T-helper 1 cell (primary cell): ENCODE measurements at places on chromosomes 12 and 14.

DNA sequence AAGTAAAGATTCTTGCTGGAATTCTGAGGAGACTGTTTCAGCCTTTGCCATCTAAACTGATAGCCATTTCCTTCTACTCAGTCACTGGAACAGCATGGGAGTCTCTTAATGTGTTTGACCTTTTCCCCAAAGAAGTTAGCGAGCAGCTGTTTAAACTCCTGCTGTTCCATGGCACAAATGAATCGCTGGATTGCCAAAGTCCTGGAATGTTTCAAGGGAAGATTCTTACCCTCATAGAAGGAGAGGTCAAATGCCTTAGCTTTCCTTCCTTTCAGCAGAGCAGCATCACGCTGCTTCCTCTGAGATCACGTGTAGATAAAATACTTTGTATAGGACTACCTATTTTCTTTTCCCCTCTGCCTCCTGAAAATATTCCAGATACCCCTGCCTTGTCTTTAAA lies 10.5 kb upstream of the NR2C1 start:
- DNase-seq: no peak

DNA sequence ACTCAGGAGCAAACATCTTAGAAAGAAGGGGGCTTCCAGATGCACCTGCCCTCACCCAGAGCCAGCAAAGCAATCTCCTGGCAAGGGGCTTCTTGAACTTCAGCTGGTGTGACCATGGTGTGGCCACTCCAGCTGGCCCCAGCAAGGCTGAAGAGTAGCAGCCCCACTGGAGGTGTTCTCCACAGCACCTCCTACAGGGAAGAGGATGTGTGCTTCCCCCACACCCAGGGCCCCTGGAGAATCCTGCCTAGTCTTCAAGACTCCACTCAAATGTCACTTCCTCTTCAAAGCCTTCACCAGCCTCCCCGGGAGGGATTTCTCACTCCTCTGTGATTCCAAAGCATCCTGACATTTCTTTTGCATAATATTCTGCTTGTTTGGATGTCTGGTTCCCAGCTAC lies 8.5 kb downstream of the RAB15 start:
- DNase-seq: no peak

- DNase-seq: peak; percentile 9
These were observed 50.3 kb downstream of the MAP1LC3B2 start for GRCh38 chr12:116609319-116610114.

DNA sequence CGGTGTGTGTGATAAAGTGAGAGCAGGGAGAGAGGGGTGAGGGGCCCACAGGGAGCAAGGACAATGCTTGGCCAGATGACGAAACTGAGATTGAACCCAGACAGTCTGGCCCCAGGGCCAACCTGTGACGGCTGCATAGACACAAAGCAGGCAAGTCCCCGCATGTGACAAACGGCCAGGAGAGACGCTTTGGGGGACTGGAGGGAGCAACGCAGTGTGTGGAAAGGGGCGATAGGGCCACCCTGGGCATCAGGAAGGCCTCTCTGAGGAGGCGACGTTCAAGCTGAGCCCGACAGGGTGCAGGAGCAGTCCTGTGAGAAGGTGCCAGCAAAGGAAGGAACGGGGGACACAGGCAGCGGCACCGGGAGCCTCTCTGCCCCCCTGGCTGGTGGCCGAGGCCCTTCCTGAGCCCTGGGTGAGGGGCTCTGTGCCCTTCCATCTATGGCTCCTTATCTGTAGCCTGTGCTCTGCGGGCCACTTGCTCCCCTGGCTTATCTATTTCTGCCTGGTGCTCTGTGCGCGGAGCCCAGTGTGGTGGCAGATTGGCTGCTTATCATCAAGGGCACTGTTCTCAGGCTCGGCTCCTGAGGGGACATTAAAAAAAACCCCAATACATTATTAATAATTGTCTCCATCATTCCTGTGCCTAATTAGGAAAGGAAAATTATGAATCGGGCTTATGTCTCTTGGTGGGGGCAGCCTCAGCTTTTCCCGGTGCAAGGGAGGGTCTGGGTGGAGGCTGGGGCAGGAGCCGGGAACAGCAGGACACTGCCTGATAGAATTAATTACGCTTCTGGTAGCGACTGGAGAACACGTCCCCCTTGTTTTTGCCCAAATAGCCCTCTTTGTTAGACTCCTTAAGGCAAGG lies 39.8 kb downstream of the PRIMA1 start:
- no peak for DNase-seq

DNA sequence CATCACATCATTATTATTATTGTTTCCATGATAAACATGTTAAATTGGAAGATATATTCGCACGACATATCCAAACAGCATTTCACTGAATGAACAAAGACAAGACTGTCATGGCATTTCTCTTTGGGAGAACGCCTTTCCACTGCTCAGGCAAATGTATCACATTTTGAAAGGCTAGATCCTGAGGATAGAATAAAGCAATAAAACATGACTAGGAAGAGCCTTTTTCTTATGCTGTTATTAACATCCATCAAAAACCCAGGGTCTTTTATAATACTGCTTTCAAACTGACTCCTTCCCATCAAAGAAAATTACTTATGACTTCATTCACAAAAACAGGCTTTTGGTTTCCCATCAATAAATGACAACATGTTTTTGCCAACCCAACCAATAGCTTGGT lies 630.9 kb downstream of the TMTC2 start:
- DNase-seq: no peak

DNA sequence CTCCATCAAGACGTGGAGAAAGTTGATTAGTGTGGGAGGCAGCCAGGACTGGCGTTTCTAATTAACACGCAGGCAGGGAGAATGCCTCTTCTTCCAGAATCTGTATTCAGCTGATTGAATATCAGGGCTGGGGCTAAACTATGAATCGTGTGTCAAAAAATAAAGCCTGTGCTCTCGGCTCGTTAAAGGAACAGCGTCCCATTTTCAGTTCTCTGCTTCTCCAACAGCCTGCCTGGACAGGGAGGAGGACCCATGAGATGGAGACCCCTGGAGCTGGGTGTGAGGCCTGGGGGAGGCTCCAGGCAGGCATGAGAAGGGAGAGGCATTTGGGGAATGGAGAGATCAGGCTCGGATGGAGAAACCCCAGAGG lies 28.6 kb upstream of the LHX5 start:
- DNase-seq: no peak

GRCh38 chr12:20808521-20808920 lies 2.0 kb upstream of the SLCO1B3 start:
- DNase-seq: no peak

DNA sequence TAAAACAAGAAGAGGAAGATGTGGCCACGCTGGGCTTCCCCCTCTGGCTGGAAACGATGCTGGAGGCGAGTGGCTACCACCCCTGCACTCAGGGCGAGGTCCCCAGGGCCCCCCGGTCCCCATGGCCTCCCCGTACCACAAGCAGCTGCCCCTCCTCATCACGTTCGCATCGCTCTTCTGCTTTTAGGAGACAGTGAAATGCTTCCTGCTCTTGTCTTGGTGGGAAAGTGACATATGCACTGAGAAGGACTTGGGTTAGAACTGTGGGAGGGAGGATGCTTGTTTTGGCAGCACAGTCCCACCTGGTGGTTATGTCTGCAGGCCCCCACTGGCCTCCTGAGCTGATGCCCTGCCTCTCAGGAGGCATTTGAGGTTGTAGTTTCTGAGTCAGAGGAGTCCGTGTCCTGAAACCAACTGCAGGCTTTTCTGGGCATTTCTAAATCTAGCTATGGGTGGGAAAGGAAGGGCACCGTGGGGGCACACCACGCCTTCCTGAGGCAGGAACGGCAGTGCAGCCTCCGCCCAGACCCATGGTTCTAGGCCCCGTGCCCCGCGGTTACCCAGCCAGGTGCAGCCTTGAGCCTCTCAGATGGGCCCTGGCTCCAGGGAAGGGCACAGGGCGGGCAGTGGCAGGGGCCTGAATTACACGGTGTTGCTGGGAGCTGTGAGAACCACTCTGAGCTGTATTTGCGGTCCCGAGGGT lies 139.3 kb downstream of the ADGRD1 start:
- no peak for DNase-seq

DNA sequence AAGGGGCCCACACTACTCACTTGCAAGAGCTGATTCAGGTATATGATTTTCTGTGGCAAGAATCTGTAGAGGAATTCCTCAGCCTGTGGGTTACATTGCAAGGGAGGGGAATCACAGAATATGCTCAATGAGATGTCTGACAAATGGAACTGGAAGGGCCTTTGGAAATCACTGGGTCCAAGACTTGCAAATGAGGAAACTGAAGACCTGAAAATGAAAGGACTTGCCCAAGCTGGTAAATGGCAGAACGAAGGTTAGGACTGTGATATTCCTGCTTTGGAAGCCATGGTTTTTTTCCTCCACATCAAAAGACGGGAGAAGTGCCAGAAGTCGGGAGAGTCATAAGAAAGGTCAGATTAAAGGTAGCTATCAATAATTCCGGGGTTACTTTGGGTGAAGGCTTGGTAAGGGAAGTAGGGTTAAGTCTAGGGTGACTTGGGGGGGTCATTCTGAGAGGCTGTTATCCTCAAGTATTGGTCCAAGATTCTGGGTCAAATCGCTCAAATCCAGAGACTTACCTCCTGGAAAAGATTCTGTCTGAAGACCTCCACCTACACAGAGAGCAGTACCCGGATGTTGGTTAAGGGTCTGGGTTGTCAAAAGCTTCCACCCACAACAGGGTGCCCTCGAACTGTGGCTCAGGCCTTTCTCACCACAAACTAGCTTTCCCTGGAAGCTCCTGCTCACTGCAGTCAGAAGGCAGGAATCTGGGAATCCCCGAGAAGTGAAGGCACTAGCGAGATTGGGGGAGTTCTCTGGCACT lies 539 bp downstream of the PSME2 start:
- DNase-seq: no peak

DNA sequence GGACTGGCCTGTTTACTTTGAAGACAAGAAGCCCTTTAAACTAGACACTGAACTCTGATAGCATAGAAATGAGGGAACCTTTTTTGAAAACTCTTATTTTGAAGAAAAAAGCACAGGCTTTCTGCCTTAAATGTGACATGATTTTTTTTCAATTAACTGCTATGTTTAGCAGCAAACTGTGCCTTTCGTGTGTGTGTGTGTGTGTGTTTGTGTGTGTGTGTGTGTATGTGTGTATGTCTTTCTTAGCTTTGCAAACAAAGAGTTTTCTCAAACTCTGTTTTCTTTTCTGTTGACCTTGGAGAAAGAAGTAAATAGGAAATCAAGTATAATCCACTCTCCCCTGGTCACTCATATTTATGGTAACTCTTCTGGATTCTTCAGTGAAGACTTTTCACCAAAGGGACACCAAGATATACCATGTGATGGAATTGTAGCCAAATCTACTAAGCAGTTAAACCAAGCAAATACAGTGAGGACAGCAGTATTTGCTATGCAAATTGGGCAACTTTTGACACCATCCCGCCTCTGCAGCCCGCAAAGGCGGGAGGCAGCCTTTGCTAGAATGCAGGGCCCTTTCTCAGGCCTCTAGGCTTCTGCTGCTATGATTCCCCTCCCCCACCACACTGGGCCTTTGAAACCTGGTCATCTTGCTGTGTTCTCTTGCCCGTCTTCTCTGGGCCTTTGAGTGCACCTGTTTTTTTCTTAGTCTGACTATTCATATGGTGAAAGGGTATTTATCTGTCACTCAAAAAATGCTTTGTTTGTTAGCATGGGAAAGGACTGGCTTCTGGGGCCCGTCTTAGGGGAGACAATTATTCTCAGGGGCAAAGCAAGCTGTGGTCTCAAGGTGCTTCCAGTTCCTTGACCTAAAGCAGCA lies 107.9 kb downstream of the MYRFL start:
- no peak for DNase-seq

- DNase-seq: no peak
These were observed 379.5 kb downstream of the LRFN5 start for GRCh38 chr14:41986083-41986645.

DNA sequence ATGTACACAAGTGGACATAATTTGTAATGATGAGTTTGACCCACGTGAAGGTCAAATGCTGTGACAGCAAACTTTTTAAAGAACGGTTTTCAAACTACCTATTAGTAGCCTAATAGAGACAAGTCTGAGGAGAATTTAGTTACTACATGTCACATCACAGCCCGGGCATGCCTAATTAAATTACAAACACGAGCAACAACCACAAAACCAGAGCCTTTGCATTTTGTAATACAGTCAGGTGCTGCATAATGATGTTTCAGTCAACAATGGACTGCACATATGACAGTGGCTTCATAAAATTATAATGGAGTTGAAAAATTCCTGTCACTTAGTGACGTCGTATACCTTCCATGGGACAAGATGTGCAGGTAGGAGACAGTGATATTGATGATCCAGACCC lies 274.5 kb downstream of the DACT1 start:
- DNase-seq: no peak

DNA sequence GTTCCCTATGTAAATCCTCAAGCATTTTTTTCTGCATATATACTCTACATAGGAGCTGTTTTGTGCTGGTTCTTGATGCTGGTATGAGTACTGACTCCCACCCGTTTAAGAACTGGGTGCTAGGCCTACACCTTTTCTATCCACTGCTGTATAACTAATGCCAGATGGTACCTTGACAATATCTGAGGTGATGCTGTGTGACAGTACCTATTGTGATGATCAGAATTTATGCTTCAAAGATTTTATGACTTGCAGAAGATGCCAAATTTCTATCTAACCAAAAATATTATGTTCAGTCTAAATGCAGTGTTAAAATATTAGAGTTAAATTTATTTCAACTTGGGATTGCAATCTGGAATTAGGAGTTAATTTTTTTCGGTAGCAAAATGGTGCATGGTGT lies 272.3 kb upstream of the NOVA1 start:
- no peak for DNase-seq

DNA sequence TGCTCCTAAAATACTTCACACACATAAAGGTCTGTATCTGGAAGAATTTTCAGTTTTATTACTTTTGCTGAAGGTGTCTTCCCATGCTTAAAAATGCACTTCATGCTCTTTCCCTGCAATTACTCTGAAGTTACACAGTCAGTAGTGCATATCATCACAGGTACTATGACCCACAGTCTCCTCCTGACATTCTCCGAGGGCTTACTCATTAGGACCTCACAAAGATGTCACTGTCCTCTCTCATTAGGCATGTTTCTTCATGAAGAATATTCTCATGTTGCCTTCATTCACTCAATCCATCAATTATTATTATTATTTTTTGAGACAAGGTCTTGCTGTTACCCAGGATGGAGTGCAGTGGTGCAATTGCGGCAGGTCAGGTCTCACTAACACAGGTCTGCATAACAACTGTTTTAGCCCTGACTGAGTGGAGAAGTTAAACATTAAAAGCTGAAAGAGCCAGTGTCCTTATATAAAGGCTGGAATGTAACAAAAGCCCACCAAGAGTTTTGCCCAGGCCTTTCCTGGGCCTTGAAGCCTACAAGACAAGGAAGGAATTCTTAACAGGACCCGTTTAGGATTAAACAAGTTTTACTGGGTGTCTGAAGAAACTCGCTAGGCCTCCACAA lies 119.5 kb upstream of the WSCD2 start:
- DNase-seq: no peak
